ENCODE measurements at places on chromosomes 2 and 18.

- DNase-seq = no peak
Measured at GRCh38 chr2:108605947-108606346, 71.7 kb downstream of the LIMS1 start.

- no peak for DNase-seq
Measured at GRCh38 chr2:224417361-224417729, 15.4 kb upstream of the FAM124B start.

DNA sequence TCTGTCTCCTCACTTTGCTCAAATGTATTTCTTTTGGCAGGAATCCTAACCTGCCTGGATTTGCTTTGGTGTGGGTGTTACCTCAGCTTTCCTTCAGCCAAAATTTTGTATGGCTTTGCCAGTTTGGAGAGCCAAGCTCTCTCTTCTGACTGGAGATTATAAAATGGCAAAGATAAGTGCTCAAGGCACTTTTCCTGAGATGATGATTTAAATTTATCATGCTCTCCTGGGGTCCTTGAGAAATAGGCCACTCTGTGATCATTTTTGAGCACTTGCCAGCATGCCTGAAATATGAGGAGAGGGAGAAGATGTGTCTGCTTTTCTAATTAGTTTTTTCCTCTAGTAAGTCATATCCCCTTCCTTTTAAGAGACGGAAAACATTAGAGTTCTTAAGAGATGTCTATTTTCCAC is 683.0 kb downstream of the SLC4A3 start:
- no peak for DNase-seq

- DNase-seq = no peak
Measured at GRCh38 chr2:113198048-113198789, 24.4 kb downstream of the PSD4 start.

DNA sequence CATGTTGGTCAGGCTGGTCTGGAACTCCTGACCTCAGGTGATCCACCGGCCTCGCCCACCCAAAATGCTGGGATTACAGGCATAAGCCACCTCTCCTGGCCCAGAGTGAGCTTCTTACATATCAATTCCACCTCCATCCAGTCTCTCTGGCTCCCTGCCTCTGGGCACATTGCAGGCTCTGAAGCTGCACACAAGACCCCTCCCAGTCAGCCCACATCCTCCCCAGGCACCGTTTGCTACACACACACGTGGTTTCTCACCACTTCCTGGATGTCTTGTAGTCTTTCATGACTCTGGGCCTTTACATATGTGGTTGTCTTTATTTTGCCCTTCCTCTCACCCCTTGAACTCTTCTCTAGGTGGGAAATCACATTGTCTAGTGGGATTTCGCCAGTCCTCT is 64.0 kb upstream of the CABLES1 start:
- DNase-seq = no peak

DNA sequence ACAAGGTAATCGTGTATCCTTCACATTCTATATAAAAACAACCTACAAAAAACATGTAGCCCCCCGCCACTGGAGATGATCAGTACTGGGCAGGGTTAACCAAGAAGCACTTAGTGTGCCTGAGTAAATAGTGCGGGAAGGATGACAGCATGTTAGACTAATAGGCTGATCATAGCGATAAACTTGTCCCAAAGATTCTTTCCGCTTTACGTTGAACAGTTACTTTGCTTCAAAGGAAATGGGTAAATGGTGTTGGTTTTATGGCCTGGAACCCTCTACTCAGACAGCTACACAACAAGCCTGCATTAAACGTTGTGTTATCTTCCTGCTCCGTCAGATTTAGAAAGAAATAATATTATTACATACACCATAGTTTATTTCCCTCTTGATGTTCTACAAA is 67.7 kb downstream of the CTAGE1 start:
- no peak for DNase-seq

GRCh38 chr2:88086401-88086800 is 18.8 kb downstream of the SMYD1 start:
- no peak for DNase-seq

GRCh38 chr18:5817816-5818215 is 77.5 kb downstream of the TMEM200C start:
- no peak for DNase-seq

DNA sequence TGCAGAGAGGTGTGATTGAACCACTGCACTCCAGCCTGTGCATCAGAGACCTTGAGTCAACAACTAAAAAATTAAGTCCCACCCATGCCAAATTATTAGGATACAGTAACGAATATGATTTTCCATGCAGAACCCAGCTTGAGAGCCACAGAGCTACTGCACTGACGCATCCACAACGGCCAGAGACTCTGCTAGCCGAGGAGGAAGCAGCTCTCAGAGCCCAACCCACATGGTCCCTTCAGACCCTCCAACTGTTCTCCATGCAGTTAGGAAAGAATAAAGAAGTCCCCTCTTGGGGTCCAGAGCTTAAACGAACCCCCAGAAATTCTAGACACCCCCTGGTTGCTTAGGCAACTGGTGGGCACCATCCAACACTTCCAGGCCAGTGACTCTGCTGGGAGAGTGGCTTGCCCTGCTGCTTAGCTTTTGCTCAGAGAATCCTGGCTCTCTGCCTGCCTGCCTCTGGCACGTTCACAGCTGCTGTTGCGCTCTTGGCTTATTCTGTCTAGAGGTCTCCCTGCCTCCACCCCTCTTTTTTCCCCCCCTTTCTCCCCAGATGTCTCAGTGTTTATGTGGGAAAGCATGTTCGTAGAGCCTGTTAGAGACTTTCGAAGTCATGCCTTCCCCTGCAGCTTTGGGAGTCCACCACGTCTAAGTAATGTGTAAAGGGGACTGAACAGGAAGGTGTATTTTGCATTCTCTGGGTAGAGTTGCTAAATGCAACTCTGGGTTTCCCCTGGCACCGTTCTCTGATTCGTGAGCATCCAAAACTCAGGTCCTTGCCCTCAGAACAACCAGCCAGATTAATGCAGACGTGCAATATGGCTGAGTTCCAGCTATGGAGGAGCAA is 26.0 kb upstream of the SP3 start:
- no peak for DNase-seq

DNA sequence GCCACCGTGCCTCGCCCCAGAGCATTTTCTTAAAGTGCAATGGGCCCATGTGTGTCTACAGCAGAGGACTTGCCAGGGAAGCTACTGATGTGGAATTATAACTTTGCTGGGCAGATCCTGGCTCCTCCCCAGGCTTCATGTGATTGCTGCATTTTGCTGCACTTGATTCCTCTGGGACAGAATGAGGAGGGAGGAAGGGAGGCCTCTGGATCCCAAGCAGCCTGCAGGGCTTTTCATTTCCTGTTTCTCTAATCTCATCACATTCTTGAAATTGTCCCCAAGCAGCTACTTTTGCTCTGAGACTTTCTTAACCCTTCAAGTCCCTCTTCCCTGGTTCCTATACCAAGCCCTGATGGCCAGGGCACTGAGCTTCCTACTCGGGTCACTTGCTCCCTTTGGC is 134.4 kb upstream of the SEC11C start:
- no peak for DNase-seq

DNA sequence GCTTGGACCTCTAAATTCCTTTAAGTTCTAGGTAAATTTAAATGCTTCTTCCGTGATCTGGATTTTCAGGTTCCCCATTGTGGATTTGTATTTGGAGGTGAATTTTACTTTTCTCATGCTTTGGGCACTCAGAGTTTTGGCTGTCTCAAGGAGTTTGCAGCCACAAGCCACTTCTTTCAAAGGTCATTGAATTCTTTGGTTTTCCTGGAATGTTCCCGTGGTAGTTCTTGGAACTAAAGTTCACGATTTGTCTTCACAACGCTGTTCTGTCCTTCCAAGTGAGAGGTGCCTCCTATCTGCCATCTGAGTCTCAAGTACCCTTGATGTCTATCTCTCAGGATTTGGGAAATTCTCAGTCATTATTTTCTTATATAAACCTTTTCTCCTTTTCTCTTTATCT is 1438.7 kb upstream of the ZEB2 start:
- DNase-seq = no peak

DNA sequence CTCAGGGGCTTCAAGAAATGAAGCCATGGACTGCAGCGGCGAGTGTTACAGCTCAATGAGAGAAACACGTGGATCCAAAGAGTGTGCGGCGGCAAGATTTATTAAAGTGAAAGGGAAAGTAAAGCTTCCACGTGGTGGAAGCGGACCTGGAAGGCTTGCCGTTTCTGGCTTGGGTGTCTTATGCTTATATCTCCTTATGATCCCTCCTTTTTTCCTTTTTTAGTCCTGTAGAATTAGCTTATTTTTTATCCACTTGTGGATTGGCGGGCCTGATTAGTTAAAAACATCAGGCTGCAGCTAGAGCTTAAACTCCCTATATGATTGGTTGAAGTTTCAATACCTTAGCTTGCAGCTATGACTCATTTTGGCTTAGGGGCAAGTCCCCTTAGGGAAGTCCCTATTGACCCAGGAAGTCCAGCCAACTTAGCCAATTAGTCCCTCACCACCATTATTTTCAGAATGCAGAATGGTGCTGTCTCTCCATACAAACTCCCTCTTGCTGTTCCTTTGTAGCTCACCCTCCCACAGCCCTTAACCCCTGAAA is 11.6 kb upstream of the HNMT start:
- no peak for DNase-seq

DNA sequence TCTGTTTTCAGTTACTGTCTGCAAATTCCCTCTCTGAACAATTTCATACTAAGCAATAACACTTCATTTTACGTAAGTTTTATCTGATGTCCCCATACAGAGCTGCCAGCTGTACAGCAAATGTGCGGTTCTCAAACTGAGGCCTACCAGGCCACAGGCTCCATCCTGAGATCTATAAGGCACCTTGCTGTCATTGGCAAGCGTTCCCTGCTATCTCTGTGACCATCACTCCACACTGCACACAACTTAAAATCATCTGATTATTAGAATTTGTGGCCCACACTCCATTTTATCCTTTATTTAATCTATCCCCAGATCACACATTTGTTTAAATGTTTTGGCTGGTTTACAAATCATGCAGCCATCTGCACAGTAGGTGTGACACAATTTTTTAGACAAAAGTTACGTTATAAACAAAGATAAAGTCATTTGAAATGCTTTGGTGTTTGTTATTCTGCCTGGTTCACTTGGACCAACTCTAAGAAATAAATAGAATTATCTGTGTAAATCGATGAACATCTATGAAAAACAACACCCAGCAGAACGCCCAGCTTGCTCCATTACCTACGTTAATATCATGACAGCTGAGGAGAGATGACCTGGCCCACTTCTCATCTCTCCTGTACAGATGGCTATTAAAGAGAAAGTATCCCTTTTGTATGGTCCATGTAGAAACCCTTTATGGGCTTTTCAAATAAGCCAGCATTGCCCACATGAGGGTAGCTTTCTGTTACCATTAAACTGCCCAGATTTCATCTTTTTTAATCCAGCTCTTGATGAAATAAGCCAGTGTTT is 162.4 kb downstream of the ZNF521 start:
- no peak for DNase-seq

- DNase-seq = no peak
Measured at GRCh38 chr2:204776781-204777559, 231.7 kb downstream of the PARD3B start.

DNA sequence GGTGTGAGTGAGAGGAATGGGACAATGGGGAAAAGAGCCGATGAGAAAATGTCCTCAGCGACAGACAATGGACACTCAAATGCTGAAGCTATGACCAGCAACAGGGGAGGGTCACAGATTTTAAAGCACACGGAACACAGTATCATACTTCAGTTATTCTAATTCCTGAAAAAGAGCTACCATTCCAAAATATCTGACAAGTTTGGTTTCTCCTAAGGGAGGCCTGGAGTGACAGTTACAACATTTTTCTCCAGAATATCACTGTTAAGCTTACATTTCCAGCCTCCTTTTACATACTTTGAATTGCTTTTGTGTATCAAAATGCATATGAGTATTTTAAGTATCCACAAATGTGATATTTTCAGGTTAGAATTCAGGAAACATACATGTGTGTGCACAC is 321.6 kb upstream of the THUMPD2 start:
- DNase-seq = no peak

GRCh38 chr2:151520976-151521375 is 111.3 kb downstream of the RIF1 start:
- no peak for DNase-seq

- no peak for DNase-seq
Measured at GRCh38 chr2:46974174-46974573, 58.6 kb upstream of the MCFD2 start.

GRCh38 chr2:63643486-63643885 is 54.7 kb downstream of the MDH1 start:
- DNase-seq = no peak

GRCh38 chr18:64405161-64405560 is 256.3 kb upstream of the LINC00305 start:
- no peak for DNase-seq

DNA sequence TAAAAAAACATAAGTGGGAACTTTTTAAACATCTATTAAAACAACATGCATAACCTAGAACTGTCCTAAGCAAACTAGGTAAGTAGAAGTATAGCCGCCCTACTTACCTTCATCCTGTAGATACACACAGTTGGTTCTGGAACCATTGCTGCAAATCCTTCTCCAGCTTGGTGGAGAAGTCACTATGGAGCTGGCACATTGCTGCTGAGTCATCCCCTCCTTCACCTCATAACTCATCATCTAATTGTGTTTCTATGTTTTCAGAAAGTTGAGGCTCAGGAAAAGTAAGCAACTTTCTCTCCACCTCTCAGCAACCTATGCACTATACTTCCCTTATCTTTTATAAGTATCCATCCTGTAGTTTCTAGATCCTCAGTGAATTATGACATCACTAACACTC is 269.8 kb upstream of the MMADHC start:
- DNase-seq = no peak

DNA sequence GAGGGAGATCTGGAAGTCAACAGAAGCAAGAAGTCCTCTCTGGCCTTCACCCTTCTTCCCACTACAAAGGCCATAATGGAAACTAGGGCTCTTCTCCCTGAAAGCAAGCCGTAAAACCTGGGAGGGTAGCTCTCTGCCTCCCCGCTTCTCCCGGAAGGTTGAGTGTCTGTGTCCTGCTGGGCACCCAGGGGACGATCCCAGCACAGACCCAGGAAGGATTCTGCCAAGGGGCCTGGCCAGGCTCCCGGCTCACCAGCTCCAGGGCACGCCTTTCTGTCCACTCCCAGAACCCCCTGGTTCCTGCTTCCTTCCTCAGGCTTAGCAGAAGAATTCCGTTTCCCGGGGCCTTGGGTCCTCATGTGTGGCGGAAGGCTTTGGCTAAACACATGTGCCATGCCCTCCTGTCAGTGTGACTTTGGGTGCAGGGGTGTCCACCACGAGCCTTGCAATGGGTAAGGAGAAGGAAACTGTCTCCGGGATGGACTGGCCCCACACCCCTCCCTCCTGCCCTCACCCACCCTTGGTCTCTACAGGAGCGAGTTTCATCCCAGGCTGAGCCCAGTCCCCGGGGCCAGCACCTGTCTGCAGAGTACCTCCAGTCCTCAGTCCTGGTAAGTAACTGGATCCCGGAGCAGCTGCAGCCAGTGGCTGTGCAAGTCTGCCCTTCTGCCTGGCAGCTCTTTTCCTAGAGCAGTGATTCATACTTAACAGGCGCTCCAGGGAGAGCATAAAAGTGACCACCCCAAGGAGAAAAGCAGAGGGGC is 135.8 kb downstream of the TPO start:
- DNase-seq = no peak

All from omental fat pad (tissue), 4 donors.